Activated T-cell treated with anti-CD3 and anti-CD28 coated beads for 48 hours (primary cell): ENCODE measurements at places on chromosomes 4 and X.

DNA sequence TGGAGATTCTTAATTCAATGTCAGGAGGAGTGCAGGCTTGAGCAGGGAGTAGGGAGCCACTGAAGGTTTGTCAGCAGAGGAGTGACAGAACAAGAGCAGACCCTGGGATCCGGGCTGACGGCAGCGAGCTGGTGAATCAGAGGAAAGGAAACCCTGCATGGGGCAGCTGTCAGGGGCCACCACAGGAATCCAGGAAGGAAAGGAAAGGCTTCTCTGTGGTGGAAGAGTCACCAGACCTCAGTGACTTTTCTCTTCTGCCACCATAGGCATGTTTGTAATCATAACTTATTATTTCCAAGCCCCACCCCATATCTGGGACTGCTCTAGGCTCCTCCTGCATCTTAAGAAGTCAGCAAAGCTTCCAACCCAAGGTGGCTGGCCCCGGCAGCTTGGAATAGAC lies 150.9 kb downstream of the BCOR start:
- DNase-seq: no peak

GRCh38 chr4:157226035-157226434 lies 5.5 kb downstream of the GRIA2 start:
- DNase-seq: no peak

DNA sequence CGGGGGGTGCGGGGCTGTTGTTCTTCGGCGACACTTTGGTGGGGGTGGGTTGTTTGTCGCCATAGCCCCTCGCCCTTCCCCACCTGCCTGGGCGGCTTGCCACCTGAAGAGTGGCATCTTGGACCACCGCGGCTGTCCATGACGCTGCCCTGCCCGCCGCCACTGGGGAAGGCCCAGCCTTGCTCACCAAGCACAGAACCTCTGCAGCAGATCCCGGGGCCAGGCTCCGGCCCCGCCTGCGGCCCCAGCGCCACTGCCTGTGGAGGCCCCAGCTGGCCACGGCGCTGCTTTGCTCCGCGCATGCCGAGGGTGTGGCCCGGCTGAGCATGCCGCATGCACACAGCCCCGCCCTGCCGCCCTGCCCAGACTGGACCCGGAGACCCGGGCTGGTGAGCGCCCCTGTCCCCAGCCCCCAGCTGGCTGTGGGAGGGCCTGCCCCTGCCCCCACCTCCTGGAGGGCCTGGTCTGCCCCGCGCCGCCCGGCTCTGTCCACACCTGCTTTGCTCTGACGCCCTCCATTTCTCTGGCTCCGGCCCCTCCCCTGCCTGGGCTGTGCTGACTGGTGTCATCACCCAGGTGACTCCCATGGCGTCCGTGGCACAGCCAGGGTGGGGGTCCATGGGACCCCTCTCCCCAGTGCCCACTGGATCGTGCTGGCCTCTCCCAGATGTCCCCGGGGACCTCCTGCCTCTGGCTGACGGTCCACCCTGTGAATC lies 5.3 kb downstream of the NAT8L start:
- no peak for DNase-seq

GRCh38 chr4:77100234-77100633 lies 24.4 kb upstream of the CCNI start:
- no peak for DNase-seq

DNA sequence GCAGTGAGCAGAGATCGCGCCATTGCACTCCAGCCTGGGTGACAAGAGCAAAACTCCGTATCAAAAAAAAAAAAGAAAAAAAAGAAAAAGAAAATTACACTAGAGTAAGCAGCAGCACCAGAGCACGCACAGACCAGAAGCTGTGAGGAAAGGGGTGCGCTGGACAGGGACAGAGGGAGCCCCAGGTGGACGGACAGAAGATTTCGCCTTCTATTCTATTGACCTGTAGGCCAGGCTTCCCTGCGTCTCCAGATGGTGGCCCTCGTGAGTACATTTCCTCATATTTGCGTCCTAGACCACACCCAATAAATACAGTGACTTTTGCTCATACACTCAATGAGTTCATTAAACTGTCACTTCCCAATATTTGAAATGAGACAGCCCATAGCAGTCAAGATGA lies 19.1 kb downstream of the MTNR1A start:
- DNase-seq: no peak

- DNase-seq: no peak
Measured at GRCh38 chrX:7233580-7234406, 85.8 kb upstream of the PUDP start.

DNA sequence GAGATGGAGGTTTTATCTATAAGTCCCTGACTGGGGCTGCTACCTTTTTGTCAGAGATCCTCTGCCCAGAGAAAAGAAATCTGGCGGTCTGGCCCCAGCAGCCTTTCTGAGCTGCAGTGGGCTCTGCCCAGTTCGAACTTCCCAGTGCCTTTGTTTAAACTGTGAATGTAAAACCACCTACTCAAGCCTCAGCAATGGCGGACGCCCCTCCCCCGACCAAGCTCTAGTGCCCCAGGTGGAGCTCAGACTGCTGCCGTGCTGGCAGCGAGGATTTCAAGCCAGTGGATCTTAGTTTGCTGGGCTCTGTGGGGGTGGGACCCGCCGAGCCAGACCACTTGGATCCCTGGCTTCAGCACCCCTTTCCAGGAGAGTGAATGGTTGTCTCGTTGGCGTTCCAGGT lies 121.8 kb downstream of the TSPAN5 start:
- DNase-seq: no peak

GRCh38 chrX:154046031-154046781 lies 26.5 kb upstream of the IRAK1 start:
- DNase-seq: no peak

DNA sequence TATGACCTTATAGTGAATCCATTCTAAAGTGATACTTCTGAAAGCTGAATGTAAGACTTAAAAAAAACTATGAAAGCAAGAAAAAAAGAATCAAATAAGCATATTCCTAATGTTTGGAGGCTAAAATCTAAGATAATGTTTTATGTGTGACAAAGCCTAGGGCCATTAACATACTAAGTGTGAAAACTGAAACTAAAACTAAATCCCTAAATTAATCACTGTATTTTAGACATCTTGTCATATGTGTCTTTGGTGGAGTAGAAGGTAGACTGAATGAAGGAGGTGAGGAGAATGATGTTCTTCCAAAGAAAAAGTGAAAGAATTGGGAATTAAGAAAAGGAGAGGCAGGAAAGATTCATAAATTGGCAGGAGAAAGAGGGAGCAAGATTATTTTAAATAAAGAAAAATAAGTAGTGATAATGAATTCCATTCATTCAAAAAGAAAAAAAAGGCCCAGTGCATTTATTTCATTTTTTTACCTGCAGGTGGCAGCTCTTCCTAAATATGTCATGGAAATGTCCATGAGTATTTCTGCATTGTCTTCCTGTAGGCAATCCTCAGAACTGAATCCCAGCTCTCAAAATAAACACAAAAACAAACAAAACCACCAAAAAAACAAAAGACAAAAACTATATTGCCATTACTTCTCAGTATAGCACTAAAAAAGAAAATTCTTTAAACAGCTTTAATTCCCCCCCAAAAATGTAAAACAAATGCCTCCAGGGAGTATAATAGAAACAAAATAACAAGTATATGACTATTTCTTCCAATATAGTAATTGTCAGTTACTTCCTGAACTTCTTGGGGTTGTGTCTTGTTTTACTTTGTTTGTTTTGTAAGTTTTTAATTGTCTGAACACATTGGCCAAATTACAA lies 17.0 kb upstream of the AP1AR start:
- no peak for DNase-seq

DNA sequence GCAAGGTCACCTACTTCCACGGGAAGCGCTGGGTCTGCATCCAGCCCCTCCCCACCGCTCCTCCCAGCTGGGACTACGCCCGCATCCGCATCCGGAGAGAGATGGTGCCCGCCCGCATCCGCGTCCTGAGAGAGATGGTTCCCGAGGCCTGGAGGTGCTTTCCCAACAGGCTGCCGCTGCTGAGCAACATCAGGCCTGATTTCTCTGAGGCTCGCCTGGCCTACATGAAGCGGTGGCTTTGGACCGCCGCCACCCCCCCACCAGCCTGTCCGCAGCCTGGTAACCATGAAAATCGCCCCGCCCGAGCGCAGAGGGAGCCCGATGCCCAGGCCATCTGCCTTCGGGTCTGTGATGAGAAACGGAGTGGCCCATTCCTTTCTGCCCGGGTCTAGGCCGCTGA lies 18.1 kb downstream of the CLTRN start:
- DNase-seq: no peak

GRCh38 chrX:151153667-151154066 lies 22.7 kb upstream of the GPR50 start:
- DNase-seq: no peak

- DNase-seq: no peak
Measured at GRCh38 chrX:97471071-97471470, 587.4 kb downstream of the RPA4 start.

DNA sequence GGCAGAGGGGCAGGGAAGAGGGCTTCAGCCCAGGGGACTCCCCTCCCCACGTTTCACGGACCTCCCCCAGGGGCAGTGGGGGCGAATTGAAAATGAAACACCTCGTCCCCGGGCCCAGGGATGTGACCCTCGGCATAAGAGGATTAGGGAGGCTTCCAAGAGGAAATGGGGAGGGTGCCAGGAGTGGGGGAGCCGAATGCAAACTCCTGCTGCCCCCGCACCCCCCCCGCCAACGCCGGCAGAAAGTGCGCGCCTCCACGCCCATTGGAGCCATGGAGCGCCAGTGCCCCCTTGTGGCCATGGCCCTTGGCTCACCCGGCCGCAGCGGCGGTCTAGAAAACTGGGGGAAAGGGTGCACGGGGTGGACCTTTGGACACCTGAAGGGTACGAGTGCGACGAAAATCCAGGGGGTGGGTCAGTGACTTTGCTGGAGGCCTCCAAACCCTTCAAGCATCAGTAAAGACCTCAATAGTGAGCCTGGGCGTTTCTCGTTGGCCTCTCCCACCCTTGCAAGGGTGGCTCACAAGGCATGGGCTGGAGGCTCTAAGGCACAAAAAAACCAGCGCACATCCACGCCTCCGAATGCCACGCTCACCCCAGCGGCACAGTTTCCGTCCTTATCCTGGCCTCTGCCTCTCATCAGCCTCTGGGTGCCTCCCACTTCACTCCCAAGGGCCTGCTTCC lies 120.8 kb upstream of the PJA1 start:
- DNase-seq: peak; percentile 41

GRCh38 chrX:144219035-144219434 lies 335.2 kb downstream of the UBE2NL start:
- no peak for DNase-seq

- DNase-seq: no peak
Measured at GRCh38 chr4:145697332-145697731, 17.4 kb downstream of the C4orf51 start.

- DNase-seq: no peak
Measured at GRCh38 chr4:35539404-35540055, 704.8 kb downstream of the ARAP2 start.

GRCh38 chr4:52199574-52200338 lies 148.7 kb downstream of the SPATA18 start:
- no peak for DNase-seq

DNA sequence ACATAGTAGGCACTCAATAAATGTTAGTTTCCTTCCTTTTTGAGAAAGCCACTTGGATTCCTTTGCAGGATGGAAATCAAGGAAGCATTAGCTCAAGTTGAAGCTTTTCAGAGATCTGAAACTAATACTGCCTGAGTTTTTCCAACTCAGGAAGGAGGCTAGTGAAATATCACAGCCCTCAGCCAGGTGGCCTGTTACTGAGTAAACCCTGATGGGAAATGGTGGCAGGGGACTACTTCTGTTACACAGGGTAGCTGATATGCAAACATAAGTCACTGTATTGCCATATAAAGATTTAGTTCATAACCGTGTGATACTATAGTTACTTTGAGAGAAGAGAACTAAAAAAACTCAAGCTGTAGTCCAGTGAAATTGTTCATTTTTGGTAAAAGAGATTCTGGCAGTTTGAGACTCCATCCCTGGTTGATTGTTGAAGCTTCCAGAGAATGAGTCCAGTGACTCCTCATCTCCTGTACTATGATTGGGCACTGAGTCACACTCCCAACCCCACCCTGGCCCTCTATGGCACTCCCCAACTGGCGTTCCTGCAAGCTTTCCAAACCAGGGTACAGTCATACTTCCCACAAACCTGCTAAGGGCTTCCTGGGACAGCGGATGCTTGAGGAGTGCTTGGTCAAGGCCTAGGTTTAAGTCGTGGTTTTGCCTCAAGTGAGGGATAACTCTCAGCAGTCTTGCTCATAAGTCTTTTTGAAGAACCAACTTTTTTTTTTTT lies 81.8 kb downstream of the MID1IP1 start:
- no peak for DNase-seq

DNA sequence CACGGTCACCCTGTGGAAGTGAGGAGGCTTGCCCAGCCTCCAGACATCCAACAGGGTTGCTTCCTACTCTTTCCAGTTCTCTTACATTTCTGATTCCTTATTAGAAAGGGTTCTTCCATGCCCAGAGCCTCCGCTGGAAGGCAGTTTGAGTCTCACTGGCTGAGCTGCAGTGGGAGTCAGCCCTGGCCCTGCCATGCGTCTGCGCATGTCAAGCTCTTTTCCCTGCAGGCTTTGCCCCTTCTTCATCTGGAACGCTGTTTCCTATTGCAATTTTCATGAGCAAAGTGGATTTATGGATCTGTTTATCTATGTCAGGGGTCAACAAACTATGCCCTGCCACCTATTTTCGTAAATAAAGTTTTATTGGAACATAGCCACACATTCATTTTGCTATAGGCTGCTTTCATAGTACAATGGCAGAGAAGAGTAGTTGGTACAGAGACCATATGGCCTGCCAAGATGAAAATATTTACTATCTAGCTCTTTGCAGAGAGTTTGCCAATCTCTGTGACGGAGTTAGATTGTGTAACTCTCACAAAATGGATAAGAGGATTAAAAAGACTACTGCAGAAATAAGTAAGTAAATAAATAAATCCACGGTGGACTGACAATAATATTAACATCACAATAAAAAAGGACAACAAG lies 3.9 kb upstream of the CHRNA9 start:
- DNase-seq: no peak

DNA sequence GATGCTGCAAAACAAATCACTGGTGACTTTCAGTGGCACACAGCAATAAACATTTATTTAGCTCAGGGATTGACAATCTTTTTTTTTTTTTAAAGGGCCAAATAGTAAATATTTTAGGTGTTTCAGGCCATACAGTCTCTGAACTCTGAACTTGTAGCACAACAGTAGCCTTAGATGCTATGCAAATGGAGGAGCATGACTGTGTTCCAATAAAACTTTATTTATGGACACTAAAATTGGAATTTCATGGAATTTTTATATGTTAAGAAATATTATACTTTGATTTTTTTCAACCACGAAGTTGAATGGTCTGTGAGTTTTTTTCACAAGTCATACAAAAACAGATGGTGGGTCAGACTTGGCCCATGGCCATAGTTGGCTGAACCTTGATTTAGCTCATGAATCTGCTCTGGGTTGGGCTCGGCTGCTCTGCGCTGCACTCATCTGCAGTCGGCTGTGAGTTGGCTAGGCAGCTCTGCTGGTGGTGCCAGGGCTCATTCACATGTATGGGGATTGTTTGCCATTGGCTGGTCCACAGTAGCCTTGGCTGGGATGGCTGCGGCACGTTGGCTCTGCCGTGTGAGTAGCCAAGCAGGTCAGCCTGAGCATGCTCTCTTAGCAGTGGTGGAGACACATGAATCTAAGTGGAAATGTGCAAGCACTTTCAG lies 231.7 kb upstream of the PGRMC2 start:
- no peak for DNase-seq

GRCh38 chr4:579543-580175 lies 3.6 kb upstream of the TMEM271 start:
- no peak for DNase-seq
